Stimulated activated CD4-positive, alpha-beta T cell treated with anti-CD3 and anti-CD28 coated beads, Interleukin-4, amount 100 ng/mL, for 1 hour (primary cell): ENCODE measurements at places on chromosomes 2 and 18.

GRCh38 chr2:23791030-23791429, 135.9 kb downstream of the ATAD2B start:
- DNase-seq: no peak

- DNase-seq: no peak
Observed at GRCh38 chr2:196987649-196988364, 61.3 kb upstream of the PGAP1 start.

GRCh38 chr2:101986376-101986775, 5.4 kb upstream of the IL1R2 start:
- DNase-seq: no peak

DNA sequence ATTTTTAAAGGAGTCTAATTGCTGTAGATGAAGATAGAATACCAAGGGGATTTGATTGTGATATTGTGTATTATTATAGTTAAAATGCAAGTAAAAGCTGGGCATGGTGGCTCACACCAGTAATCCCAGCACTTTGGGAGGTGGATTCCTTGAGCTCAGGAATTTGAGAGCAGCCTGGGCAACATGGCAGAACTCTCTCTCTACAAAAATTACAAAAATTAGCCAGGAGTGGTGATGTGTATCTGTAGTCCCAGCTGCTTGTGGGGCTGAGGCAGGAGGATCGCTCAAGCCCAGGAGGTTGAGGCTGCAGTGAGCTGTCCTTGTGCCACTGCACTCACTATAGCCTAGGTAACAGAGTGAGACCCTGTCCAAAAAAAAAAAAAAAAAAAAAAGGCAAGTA, 687.0 kb downstream of the NUP35 start:
- no peak for DNase-seq

- DNase-seq: no peak
Observed at GRCh38 chr18:31120594-31120993, 18.4 kb upstream of the DSC2 start.

GRCh38 chr2:99597616-99598015, 107.8 kb upstream of the REV1 start:
- DNase-seq: no peak

GRCh38 chr2:127609031-127609751, 36.8 kb upstream of the GPR17 start:
- DNase-seq: no peak

DNA sequence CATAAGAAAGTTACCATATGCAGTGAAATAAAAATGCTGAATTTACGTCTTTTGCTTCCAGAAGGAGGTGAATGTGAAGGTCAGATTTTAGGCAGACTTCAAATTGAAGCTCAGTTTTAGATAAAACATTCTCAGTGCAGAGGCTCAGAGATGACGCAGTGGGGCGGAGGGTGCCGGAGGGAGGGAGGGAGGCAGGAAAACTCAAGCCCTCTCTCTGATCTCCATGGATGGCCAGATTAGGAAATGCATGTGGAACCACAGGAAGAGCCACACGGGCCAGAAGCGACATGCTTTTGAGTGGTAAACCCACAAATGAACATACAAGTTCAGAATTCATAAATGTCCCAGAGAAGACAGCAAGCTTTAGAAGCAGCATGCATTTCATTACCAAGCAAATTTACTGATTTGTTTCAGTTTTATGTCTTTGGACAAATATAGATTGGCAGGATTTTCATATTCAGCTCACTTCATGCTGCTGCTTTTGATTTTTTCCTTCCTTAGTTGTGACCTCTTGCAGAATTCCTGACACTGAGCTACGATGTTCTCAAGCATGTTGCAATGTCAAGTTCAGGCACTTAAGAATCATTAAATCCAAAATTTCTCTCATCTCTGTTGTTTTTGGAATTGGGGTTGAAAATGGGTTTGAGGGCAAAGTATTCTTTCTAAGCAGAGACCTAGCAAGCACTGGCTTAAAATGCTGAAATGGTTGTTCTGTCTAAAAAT, 29.7 kb upstream of the APCDD1 start:
- DNase-seq: no peak

DNA sequence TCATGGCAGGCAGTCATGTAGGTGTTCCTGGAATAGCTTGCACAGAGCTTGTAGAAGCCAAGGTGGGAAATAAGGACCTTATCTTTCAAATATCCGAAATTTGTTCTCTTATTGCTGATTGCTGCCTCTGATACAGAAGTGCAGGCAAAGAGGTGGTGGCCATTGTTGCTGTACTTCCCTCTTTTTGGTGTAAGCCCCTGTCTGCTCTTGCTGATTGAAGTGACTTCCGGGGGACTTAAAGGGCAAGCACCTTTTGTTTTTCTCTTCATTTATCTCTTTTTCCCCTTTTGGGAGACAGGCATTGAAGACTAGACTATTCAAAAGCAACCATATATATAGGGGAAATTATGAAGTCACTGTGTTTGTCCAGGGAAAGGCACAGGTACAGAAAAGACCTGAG, 131.6 kb upstream of the OTX1 start:
- DNase-seq: no peak

DNA sequence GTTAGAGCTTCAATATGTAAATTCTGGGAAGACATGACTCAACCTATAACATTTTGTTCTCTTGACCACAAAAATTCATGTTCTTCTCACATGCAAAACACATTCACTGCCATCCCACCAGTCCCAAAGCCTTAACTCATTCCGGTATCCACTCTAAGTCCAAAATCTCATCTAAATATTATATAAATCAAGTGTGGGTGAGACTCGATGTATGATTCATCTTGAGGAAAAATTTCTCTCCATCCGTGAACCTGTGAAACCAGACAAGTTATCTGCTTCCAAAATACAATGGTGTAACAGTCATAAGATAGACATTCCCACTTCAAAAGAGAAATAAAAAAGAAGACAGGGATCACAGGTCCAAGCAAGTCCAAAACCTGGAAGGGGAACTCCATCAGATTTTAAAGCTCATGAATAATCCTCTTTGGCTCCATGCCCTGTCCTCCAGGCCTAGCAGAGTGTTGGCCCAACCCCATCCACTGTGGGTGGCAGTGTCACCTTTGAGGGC, 101.3 kb downstream of the RAD51AP2 start:
- DNase-seq: no peak

DNA sequence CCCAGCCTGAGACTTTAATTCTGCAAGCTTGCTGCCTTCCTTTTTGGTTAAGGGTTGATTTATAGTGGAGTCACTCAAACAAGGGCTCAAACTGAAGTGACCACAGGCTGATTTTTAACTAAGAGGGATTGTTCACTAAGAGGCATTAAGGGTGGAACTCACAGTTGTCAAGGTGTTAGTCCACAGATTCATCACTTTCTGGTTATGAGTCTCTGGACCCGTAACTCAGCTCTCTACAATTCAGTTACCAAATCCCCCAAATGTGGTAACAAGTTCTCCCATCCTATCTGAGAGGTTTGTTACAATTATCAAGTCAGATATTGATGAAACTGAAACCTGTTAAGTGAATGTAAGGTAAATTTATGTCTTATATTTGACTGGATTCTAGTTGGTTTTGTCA, 185.9 kb upstream of the KLHL14 start:
- DNase-seq: no peak

DNA sequence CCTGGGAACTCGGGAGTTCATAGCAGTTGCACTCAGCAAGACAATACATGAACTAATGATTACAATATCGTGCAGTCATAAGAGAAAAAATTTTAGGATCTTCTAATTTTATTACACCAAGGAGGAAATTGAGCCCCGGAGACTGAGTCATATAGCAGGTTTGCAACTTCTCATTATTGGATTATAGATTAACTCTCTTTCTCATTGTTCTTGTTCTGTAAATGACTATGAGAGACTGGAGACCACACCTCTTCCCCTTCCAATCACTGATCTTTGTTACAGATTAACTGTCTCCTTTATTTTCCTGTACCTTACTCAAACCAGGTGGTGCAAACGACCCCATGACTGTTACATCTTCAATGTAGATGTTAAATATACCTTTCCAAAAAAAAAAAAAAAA, 435.8 kb upstream of the DDX18 start:
- DNase-seq: no peak

GRCh38 chr2:143551971-143552650, 422.9 kb downstream of the ARHGAP15 start:
- DNase-seq: no peak

GRCh38 chr2:240199133-240199870, 58.8 kb upstream of the OTOS start:
- DNase-seq: no peak

DNA sequence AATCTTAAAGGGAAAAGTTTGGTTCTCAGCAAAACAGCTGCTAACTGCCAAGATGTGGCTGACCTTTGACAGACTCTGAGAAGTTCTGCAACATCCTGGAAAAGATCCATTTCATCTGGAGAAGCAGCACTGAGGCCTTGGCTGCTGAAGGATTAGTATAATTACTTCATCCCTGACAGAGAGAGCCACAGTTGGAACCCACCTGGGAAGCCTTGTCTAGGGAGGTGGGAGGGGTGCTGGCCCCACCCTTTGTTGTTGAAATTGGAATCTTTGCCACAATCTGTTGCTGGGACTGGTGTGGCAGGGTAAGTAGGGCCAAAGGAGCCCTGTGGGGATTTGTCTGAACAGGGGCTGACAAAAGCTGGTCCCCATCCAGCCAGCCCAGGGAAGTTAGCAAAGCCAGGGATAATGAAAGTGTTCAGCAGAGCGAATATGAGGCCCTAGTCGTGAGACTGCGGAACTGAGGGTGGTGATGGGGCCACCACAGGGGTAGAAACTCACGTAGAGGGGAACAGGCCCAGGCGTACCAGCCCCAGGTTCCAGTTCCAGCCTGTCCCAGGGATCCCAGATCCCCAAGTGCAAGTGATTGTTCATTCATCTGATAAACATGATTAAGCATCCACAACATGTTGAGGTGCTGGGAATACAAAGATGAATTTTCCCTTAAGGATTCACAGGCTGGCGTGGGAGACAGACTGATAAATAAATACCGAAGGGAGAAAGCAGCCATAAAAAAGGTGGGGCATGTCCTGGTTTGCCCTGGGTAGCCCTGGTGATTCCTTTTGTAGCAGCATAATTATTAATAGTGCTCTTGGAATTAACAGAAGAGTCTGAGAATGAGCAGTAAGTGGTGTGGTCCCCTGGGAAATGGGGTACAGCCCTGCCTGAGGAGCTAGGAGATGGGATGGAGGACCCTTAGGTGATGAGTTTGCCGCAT, 60.0 kb downstream of the MYO1B start:
- DNase-seq: no peak

DNA sequence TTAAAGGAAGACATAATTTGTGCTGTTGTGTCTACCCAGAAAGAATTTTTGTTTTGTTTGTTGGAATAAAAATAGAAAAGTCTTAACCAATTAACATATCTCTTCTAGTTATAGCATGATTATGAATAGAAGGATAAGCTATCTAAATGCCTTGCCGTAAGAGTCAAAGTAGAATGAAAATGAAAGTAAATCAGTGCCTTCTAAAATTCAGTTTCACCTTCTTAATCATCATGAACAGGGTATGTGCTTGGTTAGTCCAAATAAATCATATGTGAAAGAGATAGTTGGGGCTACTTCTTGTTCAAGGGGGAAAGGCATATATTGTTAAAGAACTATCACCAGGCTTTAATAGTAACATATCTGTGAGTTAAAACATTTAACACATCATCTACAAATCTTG, 91.5 kb downstream of the GULP1 start:
- no peak for DNase-seq

DNA sequence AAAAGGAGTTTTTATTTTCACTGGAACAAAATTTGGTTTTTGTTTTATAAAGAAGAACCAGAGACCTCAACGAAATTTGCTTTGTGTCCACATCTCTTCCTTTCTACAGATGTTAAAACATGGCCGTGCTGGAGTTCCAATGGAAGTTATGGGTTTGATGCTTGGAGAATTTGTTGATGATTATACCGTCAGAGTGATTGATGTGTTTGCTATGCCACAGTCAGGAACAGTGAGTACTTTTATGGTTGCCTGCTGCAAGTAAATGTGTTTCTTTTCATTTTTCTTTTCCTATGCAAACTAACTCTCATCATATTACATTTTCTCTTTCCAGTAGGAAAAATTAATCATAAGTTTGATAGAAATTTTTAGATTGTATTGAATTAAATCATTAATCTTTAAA, 48.4 kb upstream of the TBR1 start:
- no peak for DNase-seq

DNA sequence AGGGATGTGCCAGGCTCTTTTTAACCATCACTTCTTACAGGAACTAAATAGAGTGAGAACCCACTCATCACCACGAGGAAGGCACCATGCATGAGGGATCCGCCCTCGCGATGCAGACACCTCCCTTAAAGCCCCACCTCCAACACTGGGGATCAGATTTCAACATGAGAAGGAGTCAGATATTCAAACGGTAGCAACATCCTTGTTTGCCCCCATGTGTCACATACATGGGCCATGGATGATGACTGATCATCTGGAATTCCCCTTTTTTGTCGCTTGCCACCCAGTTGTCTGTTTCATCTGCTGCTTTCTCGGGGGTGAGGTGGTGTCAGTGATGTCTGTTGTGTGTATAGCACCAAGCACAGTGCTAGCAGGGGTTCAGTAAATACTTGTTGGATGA, 57.9 kb downstream of the NCK2 start:
- peak; percentile 62 for DNase-seq

DNA sequence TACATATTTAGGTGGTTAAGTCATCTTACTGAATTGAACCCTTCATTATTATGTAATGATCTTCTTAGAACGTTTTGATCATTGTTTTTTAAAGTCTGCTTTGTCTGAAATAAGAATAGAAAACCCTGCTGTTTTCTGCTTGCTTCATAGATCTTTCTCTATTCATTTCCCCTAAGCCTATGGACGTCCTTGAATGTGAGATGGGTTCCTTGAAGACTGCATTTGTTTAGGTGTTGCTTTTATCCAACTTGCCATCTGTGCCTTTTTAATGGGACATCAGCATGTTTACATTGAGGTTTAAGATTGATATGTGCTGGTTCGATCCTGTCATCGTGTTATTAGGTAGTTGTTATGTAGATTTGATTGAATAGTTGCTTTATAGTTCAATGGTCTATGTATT, 95.4 kb downstream of the SNTG2 start:
- no peak for DNase-seq

DNA sequence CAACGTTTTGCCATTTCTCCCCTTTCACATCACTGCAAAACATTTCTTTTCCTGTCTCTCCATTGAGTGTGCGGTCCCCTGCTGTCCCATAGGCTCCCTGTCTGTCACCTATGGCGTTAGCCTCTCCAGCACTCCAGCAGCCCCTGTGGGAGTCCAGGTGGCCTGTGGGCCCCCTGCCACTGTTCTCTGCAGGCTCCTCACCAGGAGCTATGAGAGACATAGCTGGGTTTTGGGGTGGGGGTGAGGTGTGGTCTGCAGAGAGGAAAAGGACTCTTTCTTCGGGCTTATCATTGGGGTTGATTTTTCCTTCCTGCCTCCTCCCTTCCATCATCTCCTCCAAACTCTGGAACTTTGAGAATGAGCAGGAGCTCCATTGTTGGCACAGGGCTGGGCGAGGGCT, 36.1 kb upstream of the IGFBP5 start:
- DNase-seq: no peak

DNA sequence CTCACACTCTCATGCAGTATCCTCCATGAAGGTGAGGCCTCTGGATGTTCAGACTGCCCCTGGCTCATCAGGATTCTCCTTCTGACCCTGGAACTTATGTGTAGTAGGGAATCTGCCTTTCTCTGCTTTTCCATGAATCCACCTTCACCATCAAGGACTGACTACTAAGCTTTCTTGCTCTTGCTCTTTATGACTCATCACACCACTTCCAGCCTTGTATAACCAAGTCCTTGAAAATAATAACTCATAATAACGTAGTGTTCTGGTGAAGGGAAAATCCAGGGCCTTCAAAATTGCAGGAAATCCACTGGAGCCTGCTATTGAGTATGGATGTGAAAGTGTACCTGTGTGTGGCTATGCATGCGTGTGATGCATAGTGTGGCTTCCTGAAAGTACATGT, 11.3 kb upstream of the KCNS3 start:
- DNase-seq: no peak
